Right forelimb (tissue), 1 donor: ENCODE measurements at places on chromosomes 2 and 18.

DNA sequence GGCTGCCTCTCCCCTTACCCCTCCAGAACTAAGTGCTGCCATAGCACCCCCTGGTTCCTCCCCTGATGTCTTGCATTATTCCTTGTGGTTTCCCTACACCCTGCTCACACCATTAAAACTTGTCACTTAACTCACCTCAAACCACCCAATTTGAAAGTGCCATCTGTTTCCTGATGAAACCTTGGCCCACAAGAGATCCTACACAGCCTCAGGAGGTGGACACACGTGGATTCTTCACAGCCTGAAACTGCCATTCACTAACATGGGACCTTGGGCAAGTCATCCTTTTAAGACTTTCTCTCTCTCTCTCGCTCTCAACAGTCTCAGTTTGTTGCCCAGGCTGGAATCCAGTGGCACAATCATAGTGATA lies 27.5 kb upstream of the FAM124B start:
- no peak for DNase-seq

DNA sequence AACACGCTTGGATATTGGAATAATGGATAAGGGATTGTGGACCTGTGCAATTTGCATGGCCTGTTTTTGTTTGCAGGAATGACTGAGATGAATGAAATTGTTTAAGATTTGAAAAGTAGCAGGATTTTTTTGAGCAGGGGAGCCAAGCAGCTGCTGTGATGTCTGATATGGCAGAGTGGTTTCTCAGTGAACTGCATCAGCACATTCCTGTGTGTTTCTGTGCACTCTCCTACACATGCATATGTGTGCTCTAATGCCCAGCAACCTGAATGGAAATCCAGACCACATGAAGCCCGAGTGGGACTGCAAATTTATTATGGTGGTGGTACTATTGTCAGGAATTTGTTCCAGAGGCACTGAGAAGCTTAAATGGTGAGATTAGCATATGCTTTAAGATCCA lies 161.7 kb downstream of the PARD3B start:
- DNase-seq: no peak

- DNase-seq: no peak
These were observed 5.3 kb downstream of the CTIF start for GRCh38 chr18:48544116-48544515.

- no peak for DNase-seq
These were observed 158.9 kb upstream of the BOD1L2 start for GRCh38 chr18:56988022-56988421.

DNA sequence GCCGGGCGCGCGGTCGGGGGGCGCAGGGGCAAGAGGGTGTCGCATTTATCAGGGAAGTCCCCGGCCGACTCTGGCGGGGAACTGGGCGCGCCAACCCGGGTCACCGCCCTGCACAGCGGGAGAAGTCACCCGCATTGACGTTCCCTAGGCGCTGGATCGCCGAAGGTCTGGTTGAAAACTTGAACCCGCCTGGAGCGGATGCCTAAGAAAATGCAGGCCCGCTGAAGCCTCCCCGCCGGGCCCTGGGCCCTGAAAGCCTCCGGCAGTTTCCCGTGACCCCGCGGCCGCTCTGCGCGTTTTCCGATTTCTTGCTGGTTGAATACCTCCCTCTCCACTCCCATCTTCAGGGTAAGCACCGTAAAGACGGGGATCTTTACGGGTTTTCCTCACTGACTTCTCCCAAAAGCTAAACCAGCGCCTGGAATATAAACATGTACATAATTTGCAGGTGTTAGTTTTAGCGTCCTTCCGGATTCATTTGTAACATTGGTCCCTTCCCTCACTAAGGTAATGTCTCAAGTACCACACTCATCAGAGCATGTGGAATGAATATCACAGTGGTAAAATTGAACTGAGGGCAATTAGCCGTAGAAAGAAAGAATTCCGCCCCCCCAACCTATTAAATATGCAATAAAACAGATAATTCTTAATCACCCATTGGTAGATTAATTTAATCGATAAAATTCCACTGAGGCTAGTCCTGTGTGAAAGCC lies 675 bp upstream of the SPIRE1 start:
- peak; percentile 58 for DNase-seq

- DNase-seq: no peak
These were observed 99.3 kb downstream of the TPO start for GRCh38 chr2:1512321-1513289.

DNA sequence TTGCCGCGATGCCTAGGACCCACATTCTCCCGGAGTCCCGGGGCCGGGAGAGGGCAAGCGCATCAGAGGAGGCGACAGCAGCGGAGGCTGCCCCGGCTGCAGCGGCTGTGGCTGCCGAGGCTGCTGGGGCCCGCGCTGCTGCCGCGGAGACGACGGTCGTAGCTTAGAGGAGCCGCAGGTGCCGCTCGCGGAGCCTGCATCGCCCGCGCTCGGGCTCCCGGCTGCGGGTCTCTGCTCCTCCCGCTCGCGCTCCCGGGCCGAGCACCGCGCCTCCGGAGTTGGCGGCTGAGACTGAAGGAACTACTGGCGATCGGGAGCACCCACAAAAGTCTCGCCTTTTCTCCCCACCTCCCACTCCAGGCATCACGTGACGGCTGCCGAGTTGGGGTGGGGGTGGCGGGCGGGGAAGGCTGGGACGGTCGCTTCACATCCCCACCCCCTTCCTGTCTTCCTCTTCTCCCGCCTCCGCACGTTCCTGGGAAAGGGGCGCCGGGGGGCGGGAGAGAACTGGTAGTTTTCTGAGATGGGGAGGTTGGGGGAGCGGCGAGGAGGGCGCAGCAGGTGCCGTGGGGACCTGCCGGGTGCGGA lies at the start of gene LYPD1:
LYPD1 (minus strand) TSS at position 298 of the 588 bp plus-strand sequence; CDS start at position 25, 273 bp downstream.
- DNase-seq: no peak

- peak; percentile 58 for DNase-seq
These were observed 529 bp upstream of the MTA3 start for GRCh38 chr2:42567806-42568400.

DNA sequence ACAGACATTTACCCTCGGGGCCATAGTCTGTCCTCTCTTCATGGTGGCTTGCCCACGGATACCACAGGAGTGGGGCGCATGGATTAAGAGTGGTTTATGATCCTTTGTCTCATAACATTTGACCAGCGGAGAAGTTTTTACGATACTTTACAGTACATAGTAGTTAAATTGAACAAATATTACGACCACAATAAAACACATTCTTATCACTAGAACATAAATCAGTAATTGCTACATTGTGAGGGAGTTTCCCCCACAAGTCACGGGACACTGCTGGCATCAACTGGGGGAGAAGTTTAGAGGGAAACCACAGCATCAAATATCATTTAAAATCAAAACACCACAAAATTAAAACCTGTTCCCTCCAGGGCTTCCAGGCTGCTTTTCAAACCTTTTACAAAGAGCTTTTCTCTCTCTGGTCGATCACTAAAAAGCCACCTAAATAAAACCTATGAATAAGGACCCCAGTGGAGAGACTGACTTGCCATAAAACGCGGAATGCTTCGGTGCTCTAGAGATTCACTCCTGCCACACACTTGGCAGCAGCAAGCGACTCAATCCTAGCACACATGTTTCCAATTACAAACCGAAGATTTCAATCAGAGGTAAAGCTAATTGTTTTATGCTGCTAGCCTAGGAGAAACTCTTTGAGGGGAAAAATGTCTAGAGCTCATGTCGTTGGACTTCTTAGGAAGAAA lies 173.7 kb upstream of the HNRNPA3 start:
- DNase-seq: no peak

- DNase-seq: no peak
These were observed 310.1 kb downstream of the EXOC6B start for GRCh38 chr2:72515696-72516095.

DNA sequence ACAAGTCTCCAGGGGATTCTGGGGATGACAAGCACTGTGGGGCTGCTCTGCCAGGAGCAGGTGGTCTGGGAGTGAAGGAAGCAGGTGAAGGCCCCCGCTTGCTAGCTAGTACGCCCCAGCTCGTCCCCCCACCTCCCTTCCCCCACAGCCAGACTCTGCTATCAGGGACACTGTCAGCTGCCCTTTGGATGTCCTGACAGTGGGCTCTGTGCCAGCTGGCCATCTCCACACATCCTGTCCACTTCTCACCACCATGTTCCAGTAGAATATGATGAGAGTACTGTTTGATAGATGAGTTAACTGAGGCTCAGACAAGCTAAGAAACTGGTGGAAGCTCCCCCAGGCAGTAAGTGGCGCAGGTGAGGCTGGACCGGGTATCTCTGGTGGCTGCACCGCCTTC lies 276.2 kb downstream of the CELF4 start:
- no peak for DNase-seq

GRCh38 chr18:51807336-51807735 lies 532.7 kb upstream of the DCC start:
- no peak for DNase-seq

- DNase-seq: no peak
These were observed 133.2 kb downstream of the ARHGAP15 start for GRCh38 chr2:143262389-143262788.

DNA sequence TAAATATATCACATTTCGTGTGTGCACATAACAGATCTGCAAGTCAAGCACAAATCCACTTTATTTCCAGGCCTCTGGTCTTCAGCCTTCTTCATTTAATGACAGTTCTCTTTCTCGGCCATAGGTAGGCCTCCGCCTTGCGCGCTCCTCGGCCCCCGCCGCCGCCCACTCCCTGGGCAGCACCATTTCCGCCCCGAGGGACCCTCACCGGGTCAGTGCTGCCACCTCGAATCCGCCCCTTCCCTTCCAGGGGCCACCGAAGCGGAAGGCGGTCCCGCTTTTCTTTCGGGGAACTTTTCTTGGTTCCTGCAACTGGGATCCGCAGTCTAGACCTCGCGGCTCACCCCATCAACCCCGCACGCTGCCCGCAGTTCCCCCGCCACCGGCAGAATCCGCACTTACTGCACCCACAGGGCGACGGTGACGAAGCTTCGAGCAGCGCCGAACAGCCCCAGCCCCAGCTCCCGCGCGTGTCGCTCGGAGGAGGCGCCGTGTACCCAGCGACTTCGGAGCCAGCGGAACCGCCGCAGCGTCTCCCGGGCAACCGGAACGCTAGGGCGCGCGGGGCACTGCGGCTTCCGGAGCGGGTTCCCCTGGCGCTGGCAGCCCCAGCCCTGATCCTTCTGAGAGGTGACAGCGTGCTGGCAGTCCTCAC lies at the start of gene CDKL4:
CDKL4 (minus strand) TSS at position 502 of the 655 bp plus-strand sequence.
- no peak for DNase-seq

- DNase-seq: no peak
These were observed 273.6 kb downstream of the ASXL3 start for GRCh38 chr18:33851546-33852078.

DNA sequence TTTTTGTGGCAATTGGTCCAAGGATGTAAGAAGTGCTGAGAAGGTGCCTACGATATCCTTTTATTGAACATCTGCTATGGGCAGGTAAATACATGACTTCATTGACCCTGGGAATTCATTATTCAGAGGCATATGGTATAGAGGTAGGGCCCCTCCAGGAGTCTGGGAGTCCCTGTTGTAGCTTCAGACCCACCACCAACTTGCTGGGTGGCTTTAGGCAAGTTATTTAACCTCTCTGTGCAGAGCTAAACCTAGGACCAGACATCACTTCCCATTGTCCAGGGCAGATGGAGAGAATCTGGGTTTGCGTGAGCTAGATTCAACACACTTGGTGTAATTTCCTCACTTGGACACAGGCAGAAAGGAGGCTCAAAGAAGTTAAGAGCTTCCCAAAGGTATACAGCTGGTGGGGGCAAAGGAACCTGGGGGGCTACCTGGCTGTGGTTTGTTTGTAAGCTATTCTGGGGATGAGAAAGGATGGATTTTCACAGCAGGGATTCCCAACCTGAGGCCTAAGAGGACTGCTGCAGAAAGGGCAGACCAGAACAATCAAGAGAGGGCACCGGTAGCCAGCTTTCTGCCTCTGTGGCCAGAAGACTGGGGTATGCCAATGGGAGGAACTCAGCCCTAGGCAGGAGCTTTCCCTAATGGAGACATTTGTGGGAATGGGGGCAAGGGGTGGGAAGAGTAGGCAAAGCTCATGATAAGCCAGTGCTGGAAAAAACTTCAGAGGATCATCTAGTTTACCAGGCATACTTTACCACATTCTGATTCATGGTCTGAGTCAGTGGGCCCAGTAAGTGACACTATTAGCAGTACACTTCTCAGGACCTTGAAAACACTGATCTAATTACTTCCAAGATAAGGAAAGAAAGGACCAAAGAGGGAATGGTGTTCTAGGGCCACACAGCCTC lies 102.7 kb upstream of the SMAD2 start:
- peak; percentile 26 for DNase-seq

GRCh38 chr18:43314941-43315340 lies 37.7 kb upstream of the SYT4 start:
- no peak for DNase-seq

DNA sequence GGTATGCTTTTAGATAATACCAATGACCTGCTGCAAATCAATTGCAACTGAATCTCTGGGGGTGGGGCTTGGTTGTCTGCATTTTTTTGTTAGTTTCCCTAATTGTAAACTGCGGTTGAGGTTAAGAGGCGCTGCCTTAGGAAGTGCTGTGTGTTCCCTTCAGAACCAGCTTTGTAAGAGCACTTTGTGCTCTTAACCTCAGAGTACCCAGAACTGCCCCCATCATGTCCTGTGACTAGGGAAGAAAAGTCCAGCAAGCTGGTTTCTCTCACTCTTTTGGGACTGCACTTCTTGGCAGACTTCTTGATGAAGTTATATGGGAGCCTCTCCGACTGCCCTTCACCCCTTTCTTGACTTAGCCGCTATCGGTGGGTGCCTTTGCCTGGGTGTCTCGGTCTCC lies 245.5 kb upstream of the CXCR4 start:
- DNase-seq: no peak

- no peak for DNase-seq
These were observed 6.0 kb downstream of the GALM start for GRCh38 chr2:38671946-38672345.

DNA sequence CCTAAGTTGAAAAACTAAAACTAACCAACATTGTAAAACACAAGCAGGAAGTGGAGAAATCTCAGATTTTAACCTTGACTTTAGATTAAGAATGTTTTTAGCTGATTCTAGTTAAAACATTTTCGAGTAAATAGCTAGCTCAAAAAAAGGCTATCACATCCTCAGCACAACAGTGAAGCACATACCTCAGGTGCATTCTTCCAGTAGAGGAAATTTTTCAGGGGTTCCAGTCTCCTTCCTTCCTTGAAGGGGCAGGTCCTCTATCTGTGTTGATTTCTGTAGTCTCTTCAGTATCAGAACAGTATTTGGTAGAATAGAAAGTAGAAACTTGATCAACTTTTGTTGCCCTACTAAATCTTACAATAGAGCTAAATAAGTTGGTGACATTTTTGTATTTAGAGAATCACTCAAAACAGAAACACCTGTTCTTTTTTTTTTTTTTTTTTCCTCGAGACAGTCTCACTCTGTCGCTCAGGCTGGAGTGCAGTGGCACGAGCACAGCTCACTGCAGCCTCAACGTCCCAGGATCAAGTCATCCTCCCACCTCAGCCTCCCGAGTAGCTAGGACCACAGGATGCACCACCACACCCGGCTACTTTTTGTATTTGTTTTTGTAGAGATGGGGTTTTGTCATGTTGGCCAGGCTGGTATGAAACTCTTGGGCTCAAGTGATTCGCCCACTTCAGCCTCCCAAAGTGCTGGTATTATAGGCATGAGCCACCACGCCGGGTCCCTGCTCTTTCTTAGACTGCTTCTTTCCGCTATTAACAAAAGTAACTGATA lies 6.9 kb upstream of the GPR155 start:
- no peak for DNase-seq
